ENCODE measurements at places on chromosomes 3 and 15.

DNA sequence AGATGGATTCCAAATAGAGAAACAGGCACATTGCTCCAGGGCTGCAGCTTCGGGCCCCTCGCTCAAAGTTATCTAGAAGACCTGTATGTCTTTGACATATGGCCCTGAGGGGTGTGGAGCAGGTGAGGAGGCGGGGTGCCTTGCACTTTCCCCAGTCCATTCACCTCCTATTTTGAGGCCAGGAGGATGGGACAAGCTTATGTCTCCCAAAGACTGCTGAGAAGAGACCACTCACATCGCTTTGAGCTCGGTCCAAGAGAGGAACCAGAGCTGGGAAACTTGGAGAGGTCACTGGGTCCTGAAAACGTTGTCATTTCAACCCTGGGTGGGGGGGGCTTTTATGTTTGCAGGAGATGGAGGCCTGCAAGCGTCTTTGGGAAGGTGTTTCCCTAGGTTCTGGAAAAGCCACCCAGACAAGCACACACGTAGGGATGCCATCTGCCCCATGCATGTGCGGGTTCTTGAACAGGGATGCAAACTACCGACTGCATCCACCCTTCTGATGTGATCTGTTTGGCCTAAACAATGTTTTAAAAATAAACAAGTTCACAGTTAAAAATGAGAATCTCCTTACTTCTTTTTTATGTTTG, 33.7 kb upstream of the SYNM start:
- DNase-seq, result no peak

GRCh38 chr3:65019443-65020055, 331.7 kb upstream of the ADAMTS9 start:
- no peak for DNase-seq

- no peak for DNase-seq
Measured at GRCh38 chr3:152688313-152688712, 146.6 kb upstream of the P2RY1 start.

- DNase-seq, result no peak
Measured at GRCh38 chr3:100546020-100546744, 53.8 kb downstream of the TMEM45A start.

DNA sequence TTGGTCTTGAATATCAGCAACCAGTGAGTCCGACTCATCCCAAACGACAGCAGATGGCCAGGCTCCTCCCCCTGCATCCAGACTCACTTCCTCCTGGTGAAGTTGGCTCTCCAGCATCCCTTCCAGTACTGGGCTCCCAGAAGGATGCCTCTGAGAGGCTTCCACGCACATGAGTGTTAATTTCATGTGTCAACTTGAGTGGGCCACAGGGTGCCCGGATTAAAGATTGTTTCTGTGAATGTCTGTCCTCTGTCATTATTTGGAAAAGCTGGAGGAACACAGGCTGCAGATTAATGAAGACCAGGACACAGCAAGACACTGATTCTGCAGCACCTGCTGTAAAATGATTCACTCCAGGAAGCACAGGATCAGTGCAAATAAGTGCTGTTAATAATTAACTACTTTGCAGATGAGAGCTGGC, 99.8 kb downstream of the ATP10A start:
- no peak for DNase-seq

GRCh38 chr15:66864086-66864830, 162.2 kb downstream of the SMAD6 start:
- no peak for DNase-seq

DNA sequence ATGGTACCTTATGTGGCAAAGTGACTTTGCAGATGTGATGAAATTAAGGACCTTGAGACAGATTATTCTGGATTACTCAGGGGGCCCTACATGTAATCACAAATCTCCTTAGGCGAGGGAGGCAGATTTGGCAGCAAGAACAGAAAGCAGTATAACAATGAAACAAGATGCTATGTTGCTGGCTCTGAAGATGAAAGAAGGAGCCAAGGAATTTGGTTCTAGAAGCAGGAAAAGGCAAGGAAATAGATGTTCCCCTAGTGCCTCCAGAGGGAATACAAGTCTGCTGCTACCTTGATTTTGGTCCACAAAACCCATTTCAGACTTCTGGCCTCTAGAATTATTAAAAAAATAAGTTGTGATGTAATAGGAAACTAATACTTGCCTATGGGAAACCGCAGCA, 64.5 kb downstream of the PIK3R4 start:
- no peak for DNase-seq

- DNase-seq, result no peak
Measured at GRCh38 chr15:39409876-39410530, 170.9 kb upstream of the THBS1 start.

GRCh38 chr3:852033-852432, 240.8 kb upstream of the CNTN6 start:
- no peak for DNase-seq

DNA sequence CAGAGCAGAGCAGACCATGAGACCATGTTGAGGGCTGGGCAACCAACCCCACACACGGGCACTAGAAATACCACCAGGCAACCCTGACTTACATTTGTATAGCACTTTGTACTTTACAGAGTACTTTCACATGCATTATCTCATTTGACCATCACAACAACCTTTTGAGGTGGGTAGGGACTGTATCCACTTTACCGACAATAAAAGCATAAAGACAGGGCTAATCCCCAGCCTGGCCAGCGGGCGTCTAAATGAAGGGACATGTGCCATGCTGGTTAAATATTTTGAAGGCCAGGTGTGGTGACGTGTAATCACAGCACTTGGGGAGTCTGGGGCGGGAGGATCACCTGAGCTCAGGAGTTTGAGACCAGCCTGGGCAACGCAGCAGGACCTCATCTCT, 23.6 kb downstream of the RASGRP1 start:
- DNase-seq, result no peak

DNA sequence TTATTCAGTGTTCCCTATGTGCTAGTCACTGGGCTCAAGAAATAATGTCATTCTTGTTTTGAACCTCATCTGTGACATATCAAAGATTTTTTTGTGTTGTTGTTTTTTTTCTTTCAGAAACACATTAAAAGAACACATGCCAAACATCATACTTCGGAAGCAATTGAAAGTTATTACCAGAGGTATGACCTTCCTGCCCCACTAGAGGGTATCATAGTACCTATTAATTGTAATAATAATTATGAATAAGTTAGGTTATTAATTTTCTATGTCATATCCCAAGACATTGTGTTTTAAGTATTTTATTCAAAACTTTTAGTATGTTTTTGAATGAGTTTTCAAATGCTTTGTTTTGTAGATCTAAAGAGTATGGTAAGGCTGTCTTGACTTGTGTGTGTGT, 65.7 kb downstream of the CDIN1 start:
- DNase-seq, result no peak

DNA sequence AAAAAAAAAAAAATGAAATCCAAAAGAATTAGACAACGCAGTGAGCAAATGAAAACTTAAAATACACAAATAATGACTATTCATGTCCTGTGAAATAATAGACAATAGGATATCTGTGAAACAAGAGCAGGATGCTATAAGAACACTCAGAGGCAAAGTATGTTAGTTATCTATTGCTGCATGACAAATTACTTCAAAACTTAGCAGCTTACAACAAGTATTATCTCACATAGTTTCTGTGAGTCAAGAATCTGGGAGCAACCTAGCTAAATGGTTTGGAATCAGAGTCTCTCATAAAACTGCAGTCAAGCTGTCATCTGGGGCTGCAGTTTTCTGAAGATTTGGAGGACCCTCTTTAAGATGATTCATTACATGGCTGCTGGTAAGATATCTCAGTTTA, 36.5 kb upstream of the ZMAT3 start:
- no peak for DNase-seq

DNA sequence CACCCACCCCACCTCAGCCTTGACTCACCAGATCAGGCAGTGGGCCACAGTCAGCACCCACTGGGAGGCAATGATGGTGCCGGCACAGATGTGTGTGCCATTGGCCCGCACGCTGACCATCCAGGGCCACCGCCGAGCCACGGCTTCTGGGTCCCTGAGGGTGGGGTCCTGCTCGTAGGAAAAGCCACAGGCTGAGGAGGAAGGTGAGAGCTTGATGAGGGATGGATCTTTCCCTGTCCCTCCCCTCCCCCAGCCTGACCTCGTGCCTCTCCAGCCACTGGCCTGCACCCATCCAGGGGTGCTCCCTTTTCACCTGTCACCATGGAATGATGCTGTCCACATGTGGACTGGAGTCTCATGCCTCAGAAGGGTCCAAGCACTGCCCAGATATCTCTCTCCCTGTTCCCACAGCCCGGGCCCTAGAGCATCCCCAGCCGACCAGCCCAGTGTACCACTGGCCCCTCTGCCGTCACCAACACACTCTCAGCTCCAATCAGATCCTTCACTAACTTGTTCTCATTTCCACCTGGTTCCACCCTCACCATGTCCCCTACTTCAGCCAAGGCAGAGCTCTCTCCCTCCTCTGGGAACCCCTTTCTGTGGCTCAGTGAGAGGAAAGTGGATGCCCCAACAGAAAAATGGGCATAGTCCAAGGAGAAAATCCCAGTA, 2.0 kb downstream of the PRSS50 start:
- DNase-seq, result no peak

GRCh38 chr3:129758785-129759320, 134.7 kb downstream of the TMCC1 start:
- no peak for DNase-seq

DNA sequence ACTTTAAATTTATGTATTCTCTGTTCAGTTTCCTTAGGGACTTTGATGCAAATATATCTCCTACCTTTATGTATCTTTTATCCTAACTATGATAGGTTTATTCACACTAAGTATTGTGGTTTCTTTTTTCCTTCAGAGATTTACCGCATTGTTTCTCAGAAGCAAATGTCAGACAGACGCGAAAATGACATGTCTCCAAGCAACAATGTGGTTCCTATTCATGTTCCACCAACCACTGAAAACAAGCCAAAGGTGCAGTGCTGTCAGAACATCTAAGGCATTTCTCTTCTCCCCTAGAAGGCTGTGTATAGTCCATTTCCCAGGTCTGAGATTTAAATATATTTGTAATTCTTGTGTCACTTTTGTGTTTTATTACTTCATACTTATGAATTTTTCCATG, 18.3 kb downstream of the RAB11A start:
- DNase-seq, result peak; percentile 50

- DNase-seq, result no peak
Measured at GRCh38 chr15:48510976-48511375, 134.5 kb downstream of the FBN1 start.

DNA sequence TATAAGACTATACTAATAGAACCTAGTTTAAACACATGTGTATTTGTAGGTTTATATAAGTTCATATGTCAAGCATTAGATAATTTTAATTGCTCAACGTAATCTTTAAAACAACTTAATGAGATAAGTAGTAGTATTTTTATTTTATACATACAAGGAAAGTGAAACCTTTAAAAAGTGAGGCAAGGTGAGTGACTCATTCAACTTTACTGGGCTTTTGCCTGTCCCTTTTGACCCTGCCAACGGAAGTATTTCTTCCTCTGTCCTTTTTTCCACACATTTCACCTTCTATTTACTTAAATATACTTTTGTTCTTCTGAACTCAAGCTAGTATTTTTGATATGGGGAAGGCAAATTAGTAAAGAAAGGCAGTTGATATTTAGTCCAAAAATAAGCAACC, 78.5 kb downstream of the KBTBD8 start:
- DNase-seq, result no peak

- no peak for DNase-seq
Measured at GRCh38 chr15:90338532-90338931, 13.6 kb upstream of the ZNF774 start.

GRCh38 chr3:45008117-45008516, 18.0 kb upstream of the CLEC3B start:
- no peak for DNase-seq

- no peak for DNase-seq
Measured at GRCh38 chr3:171257251-171258203, 202.7 kb downstream of the TNIK start.

DNA sequence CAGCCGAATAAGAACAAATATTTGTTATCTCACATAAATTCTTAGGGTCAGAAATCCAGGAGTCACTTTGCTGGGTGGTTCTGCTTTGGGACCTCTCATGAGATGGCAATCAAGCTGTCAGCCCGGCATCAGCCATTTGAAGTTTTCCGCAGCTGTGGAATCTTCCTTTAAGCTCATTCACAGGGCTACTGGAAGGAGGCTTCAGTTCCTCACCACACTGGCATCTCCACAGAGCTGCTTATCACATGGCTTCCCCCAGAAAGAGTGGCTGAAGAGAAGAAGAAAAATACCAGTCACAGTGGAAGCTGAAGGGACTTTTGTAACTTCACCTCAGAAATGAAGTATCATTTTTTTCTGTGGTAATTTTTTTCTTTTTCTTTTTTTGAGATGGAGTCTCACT, 267.7 kb downstream of the CHL1 start:
- no peak for DNase-seq

DNA sequence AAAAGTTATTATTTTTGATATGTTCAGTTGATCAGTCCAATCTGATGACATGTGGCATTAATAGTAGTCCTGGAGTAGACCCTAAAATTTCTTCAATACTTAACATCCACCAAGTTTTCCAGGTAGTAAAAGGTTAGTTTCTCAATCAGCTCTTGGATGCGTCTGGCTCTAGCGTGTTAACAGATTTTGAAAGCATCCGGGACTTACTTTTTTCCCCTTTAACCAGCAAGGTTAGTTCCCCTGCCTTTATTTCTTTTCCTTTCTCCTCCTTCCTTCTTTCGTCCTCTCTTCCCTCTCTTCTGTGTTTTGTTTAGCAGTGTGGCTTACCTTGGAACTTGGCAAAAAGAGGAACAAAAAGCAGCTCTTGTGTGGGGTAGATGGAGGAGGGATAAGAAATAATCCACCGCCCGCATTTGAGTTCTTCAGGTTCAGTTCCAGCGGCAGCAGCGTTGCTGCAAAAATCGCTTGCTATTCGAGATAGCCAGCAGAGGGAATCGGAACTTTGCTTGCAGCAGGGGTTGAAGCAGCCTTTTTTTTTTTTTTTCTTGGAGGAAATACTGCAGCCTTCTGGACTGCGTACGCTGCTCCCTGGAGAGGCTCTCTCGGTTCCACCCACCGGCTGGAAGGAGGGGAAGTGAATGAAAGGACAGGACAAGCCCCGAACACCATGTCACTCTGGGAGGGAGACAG, at the start of gene RBMS3:
TSS of gene RBMS3 (plus strand) at position 668 of the 690 bp plus-strand sequence.
- DNase-seq, result peak; percentile 16

GRCh38 chr15:30068326-30068725, 14.4 kb upstream of the GOLGA8J start:
- DNase-seq, result no peak

- no peak for DNase-seq
Measured at GRCh38 chr15:39488961-39489360, 91.9 kb upstream of the THBS1 start.

DNA sequence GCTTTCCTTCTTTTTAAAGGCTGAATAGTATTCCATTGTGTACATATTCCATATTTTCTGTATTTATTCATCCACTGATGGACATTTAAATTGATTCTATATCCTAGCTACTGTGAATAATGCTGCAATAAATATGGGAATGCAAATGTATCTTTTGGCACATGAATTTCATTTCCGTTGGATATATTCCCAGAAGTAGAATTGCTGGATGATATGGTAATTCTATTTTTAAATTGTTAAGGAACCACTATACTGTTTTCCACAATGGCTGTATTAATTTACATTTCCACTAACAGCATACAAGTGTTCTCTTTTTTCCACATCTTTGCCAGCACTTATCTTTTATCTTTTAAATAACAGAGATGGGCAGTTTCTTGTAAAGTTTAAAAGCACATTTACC, 302.7 kb downstream of the CTNNB1 start:
- no peak for DNase-seq

GRCh38 chr3:149333176-149333859, at the start of gene TM4SF18:
Gene TM4SF18 (minus strand): TSS chr3:149333636. CDS start chr3:149333382, 254 bp downstream.
- DNase-seq, result no peak

GRCh38 chr3:8529181-8529637, 27.6 kb downstream of the LMCD1 start:
- DNase-seq, result no peak
